ENCODE measurements at places on chromosomes 3 and 15.
A peak's percentile ranks its signal among the peaks of the same experiment; 100 is the strongest.

- no peak for DNase-seq
Observed at GRCh38 chr3:33491721-33492120, 51.5 kb upstream of the UBP1 start.

GRCh38 chr3:142117056-142117851 lies 32.1 kb downstream of the TFDP2 start:
- no peak for DNase-seq

GRCh38 chr15:96076350-96076749 lies 254.2 kb upstream of the NR2F2 start:
- DNase-seq: no peak

DNA sequence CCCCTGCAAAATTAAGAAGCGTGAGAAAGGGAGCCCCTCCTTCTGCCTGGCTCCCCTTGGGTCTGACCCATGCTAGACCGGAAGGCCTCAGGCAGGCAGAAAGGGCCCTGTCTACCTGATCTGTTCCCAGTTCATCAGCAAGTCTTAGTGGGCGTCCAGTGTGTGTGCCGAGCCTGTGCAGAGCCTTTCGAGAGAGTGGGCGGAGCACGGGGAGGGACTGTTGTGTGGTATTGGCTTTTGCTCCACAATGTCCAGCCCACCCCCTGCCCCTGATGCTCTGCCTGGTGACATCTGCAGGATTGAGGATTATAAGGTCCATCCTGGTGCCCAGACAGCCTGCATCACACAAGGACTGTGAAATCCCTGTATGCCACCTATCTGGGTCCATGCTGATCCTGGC lies 82.9 kb downstream of the CHDH start:
- no peak for DNase-seq

DNA sequence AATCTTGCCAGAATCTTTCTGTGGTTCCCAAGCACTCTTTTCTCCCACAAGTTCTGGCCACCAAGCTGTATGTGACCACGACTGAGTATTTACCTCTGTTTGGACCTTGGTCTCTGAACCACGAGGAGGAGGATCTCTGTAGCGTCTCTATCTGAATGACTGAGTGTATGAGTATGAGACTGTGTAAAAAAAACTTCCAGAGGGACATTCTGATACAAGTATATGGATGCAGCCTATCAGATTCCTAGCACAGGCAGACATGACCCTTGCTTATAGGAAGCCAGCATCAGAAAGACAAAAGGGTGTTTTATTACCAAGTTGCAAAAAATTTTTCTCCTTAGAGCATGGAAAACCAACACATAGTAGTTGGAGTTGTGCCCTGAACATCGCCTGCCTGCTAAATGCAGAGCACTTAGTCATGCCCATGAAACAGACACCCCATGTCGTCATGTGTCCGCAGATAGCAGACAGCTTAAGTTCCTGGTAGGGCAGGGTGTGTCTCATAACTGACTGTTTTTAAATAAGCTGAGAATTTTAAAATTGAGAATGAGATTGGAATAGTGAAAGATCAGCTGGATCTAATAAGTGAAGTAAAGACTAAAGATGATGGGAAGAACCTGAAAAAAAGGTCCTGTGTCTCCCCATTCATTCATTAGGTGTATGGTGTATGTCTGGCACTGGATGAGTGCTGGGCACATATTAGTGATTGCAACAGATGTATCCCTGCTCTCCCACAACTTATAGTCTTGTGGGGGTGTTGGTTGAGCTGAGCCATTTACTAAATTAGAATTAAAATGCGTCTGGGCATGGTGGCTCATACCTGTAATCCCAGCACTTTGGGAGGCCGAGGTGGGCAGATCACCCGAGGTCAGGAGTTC lies 30.9 kb downstream of the DAG1 start:
- peak; percentile 95 for DNase-seq

- DNase-seq: peak; percentile 48
Observed at GRCh38 chr3:8775181-8775580, 5.8 kb upstream of the OXTR start.

DNA sequence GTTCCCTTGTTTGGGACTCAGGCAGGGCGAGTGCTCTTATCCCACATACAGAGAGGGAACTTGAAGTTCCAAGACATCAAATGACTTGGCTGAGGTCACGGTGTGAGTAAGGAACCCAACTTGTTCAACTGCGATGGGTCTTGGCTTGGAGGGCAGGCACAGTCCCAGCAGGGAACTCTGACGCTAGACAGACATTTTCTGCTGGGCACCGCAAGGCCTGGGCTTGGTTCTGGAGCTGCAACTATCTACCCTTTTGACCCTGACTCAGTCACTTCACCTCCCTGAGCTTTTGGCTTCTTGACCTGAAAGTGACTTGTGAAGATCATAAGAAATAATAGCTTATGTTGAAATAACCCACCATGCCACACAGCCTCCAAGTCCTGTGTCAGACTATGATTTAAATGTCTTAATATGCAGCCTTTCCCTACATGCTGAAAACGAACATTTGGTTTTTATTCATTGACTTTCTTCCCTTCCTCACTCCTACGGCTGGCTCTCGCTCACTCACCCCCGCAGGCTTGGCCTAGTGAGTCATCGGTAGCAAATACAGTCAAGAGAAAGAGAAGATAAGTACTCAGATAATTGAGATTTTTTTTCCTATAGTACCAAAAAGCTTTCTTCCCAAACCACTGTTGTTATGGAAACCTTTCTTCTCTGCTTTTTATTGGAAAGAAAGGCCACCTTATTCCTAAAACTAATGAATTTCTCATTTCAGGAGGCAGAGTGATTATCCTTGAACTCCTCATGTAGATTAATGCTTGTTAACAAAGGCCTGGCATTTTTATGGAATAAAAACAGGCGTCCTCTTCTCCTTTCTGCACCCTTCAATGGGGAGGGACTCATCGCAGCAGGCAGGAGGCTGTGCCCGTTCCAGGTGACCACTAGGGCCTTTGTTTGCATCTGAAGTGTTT lies 178.4 kb downstream of the ATP10A start:
- DNase-seq: peak; percentile 91

DNA sequence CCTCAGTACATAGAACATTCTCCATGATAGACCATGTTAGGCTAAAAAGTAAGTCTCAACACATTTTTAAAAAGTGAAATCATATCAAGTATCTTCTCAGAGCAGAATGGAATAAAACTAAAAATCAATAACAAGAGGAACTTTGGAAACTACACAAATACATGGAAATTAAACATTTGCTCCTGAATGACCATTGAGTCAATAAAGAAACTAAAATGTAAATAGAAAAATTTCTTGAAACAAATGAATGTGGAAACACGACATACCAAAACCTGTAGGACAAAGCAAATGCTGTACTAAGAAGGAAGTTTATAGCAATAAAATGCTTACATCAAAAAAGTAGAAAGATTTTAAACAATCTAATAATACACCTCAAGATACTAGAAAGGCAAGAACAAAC lies 33.6 kb downstream of the NEK10 start:
- DNase-seq: no peak

GRCh38 chr3:30768703-30769550 lies 125.5 kb downstream of the GADL1 start:
- peak; percentile 57 for DNase-seq

DNA sequence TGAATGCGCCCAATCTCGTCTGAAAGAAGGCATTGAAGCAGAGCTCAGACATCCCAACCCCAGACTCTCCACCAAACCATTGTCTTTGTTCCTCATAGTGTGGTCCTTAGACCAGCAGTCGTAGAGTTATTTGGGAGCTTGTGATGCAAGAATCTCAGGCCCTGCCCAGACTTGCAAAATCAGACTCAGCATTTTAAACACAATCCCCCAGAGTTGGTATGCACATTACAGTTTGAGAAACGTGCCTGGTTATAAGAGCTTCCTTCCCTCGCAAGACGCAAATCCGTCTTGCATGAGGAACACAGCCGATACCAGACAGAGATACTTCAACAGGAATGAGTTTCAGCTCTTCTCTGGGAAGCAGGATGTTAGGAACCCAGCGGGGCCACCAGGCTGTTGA lies 38.9 kb upstream of the IREB2 start:
- DNase-seq: peak; percentile 27

DNA sequence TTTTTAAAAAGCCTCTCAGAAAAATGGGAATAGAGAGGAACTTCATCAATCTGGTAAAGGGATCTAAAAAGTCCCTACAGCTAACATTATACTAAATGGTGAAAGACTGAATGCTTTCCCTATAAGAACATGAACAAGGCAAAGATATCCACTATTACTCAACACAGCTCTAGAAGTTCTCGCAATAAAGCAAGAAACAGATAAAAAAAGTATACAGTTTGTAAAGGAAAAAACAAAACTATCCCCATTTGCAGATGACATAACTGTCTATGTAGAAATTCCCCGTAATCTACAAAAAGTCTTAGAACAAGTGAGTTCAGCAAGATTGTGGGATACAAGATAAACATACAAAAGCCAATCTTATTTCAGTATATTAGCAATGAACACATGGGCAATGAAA lies 15.4 kb downstream of the EDC3 start:
- no peak for DNase-seq

- DNase-seq: no peak
Observed at GRCh38 chr15:43991206-43991605, 164.4 kb downstream of the WDR76 start.

GRCh38 chr3:64109438-64109837 lies 86.1 kb upstream of the PSMD6 start:
- DNase-seq: no peak

GRCh38 chr3:44077267-44077666 lies 164.4 kb upstream of the TOPAZ1 start:
- DNase-seq: peak; percentile 4

DNA sequence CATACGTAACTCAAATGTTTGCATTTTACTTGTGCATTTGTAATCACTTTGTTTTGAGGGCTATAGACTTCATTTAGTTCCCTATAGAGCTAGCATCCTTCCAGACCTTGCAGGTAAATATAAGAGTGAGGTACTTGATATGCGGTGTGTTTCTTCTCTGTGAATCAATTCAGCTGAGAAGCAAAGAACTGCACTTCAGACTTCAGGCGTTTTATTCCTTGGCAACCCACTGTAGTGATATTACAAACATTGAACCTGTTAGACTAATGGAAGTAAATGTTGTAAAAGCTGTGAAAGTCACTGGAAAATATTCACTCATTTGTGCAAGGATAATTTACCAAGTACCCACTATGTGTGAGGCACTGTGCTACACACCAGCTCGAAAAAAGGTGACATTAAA lies 94.1 kb upstream of the CHL1 start:
- no peak for DNase-seq

DNA sequence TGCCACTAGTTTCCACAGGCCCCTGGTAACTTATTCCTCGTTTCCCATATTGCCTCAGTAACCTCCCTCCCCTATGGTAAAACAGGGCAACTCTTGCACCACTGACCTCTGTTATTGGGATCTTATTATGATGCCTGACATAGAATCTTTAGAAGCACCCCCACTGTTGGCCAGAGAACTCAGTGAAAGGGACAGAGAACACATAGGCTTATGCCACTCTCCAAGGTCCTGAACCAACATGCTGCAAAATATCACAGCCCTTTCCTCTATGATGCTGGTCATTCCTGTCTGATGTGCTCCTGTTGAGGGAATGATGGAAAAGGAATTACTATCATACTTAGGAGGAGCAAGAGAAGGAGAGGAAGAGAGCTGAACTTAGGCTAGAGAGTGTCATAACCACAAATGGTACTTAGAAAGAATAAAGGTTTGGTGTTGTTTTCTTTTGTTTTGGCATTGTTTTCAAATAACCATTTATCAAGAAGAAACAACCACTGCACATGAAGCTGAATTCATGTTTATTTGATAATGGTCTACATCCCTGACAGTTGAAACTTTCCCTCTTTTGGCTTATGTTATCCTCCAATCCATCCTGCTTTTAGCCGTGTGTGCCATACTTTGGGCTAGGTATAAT lies 330.2 kb downstream of the EPHB1 start:
- peak; percentile 51 for DNase-seq

DNA sequence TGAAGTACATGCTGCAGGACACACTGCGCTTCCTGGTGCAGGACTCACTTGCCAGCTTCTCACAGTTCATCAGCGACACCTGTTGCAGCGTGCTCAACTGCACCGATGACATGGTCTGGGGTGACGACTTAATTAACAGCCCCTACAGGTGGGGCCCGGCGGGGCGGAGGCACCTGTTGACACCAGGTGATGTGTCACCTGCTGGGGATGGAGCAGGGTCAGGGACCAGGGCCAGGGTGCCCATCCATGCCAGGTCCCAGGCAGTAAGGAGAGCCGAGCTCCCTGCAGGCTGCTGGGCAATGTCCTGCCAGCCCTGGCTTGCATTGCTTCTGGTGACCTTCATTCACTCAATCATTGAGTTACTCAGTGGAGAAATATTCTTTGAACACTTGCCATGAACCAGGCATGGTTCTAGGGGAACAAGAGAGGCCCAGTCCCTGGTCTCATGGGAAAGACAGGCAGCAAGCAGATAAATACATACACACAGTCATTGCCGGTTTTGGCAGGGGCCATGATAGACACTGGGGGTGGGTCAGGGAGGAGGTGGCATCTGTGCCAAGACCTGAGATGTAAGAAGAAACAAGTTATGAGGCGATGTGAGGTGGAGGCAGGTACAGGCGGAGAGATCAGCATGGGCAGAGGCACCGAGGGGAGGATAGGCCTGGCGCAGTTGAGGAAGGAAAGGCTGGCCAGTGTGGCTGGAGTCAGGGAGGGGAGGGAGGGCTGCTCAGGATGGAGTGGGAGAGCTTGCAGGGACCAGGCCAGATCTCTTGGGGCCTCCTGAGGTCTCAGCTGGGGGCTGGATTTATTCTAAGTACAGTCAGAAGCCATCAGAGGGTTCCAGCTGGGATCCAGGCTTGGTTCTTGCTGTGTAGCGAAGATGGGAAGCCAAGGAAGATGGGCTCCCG lies 30.8 kb downstream of the DNAH1 start:
- DNase-seq: peak; percentile 45

- no peak for DNase-seq
Observed at GRCh38 chr3:17605934-17606333, 136.5 kb downstream of the TBC1D5 start.

GRCh38 chr15:68578175-68578979 lies 416 bp upstream of the CORO2B start:
- peak; percentile 55 for DNase-seq

DNA sequence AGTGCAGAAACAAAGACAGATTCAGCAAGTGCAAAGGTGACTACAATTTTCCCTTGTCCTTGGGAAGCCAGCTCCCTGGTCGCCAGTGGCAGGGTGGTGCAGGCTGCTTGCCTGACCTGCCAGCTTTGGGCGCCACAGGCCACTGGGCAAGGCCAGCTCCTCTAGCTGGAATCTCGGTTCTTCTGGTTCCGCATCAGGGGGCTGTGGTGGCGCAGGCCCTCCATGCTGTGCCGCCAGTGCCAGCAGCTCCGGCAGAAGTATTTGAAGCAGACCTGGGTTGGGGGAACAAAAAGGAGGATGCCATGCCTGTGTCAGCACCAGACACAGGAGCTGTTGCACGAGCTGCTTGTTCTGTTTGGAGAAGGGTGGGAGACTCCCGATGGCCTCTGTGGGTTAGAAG lies 4.2 kb upstream of the RPS17 start:
- no peak for DNase-seq

GRCh38 chr3:106212665-106213222 lies 343.9 kb upstream of the CBLB start:
- DNase-seq: no peak

DNA sequence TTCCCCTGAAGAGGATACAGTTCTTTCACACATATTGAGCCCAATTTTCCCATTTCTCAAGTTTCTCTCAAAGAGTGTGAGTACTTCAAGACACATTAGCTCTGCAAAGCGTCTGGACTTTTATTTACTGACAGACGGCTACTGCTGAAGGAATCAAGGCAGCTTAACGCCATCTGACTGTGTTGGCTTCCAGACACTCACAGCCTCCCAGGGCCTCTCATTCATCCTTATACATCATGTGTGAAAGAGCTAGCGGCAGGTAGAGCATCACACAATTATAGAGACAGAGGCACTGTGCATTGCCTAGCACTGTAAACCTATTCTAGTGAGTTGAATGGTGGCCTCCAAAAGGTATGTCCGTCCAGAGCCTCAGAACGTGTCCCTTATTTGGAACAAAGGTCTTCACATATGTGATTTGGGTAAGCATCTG lies 284.1 kb upstream of the STT3B start:
- no peak for DNase-seq
